Gastroesophageal sphincter (tissue), 4 donors: ENCODE measurements at places on chromosomes 2 and 18.

DNA sequence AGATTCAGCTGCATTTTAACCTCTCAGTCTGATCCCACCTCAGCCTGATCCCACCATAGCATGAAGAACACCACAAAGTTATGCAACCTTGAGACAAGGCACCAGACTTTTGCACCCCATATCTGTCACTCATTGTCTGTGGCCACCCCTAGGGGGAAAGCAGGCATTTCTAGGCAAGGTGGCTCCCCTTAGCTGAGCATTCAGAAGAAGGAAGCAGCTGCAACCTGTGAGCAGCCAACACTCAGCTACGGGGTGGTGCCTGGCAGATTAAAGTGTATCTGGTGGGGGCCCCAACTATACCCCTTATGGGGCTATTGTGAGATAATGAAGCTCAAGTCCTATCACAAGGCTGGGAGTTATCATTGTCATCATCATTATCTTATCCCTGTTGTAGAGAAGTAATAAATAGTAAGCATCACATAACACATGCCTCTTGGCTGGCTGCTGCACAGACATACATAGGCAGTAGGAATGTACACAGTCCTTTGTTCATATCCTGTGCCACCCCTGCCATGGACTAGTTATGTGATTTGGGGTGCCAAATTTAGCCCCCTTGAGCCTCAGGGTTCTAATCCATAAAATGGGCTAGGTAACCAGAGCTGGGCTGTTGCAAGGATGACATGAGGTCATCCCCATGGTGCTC, 20.6 kb upstream of the TMEM163 start:
- no peak for ATAC-seq

- ATAC-seq: no peak
Observed at GRCh38 chr2:241724259-241724974, 10.0 kb upstream of the D2HGDH start.

DNA sequence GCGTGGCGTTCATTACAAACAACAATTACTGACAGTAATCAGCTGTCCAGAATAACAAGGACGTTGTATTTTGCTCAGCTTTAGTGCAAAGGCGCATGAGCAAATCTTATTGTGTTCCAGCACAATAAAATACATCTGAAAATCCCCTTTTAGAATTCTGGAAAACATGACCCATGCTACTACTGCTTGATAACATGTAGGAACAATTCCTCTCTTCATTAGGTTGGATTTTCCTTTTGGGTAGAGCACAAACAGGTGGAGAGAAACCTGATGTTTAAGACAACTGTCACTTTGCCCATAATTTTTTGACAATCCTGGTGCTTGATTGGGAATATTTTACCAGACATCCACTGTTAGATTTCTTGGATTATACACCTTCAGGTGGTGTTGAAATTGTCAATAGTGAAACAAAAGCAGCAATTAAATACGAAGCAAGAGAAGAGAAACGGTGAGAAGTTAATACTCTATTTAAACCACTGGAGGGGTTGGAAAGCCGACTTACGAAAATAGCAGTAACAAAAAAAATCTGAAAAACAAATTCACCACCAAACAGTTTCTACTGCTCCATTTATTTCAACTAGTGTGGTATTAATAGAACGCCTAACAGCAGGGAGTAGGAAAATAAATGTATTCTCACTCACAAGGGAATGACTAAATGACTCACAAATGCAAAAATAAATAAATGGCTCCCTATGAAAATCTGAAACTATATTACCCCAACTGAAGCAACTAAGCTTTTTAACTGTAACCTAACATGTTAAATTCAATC, 102.7 kb downstream of the CPO start:
- no peak for ATAC-seq

- ATAC-seq: no peak
Observed at GRCh38 chr2:111983478-111984212, 71.4 kb upstream of the TMEM87B start.

- peak; percentile 6 for ATAC-seq
Observed at GRCh38 chr2:127122361-127123027, 15.5 kb upstream of the BIN1 start.

GRCh38 chr2:103153580-103154284, 391.9 kb downstream of the TMEM182 start:
- peak; percentile 7 for ATAC-seq

GRCh38 chr18:67582488-67582887, 66.0 kb upstream of the DSEL start:
- ATAC-seq: no peak

DNA sequence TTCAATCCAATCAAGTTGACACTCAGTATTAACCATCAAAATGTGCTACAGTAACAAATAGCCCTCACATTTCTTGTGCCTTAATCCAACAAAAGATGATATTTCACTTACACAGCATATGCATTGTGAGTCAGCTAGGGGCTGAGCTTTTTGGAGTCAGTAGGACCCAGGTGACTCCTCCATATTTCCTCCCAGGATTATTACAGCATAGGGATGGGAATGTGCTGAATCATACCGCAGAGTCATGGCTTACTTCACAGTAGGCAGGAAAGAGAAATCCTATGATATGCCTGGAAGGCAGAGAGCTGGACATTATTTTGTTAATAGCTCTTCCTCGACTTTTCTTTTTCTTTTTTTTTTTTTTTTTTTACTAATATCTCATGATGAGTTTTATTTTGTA, 153.3 kb downstream of the TMEM182 start:
- ATAC-seq: no peak

DNA sequence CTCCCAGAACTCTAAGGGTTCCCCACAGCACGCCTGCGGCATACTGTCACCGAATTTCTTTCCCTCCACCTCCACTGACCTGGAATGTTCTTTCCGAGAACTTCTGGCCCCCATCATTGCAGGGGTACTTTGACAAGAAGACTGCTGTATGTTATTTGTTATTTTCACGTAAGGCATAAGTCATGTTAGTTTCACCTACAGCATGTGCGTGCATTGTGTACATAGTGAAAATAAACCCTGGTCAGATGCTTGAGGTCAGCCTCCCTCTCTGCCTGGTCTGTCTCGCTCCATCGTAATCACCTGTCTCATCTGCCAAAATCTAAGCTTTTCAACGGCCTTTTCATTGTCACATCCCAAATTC, 4.1 kb downstream of the ABCG8 start:
- ATAC-seq: no peak

DNA sequence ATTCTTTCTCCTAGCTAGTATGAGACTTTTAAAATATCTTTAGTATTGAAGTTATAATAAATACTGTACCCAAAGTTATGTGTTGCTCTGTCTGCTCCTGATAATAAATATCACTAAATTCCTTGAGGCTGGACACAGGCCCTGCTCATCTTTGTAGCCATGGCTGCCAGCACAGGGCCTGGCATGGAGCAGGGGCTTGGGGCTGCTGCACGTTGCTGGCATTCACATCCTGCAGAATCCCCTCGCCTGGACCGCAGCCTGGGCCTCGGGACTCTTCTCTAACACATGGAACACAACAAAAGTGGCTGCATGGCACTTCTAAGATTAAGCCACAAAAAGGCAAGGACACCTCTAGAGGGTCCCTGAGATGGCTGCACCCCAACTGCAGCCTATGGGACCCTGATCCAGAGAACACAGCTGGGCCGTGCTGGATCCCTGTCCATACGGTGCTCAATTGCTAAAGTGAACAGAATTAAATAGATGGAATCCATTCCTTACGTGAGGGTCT, 477.5 kb upstream of the MYT1L start:
- no peak for ATAC-seq

DNA sequence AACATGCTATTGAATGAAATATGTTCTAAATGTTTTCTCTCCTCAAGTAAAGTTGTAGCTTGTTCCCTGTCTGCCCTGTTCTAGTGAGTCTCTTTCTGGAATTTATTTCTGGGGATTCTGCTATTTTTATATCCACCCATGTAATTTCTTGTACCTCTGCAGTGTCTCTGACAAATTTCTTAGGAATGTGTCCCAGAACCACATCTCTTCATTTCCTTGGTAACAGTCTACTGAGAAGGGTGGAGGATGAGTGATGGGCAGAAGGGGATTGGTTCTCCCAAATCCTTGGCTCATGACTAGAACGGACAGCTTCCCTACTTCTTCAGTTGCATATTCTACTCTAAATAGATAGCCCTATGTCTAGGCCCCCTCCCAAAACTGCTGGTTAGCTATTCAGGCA, 490.6 kb upstream of the LINC00305 start:
- ATAC-seq: no peak

DNA sequence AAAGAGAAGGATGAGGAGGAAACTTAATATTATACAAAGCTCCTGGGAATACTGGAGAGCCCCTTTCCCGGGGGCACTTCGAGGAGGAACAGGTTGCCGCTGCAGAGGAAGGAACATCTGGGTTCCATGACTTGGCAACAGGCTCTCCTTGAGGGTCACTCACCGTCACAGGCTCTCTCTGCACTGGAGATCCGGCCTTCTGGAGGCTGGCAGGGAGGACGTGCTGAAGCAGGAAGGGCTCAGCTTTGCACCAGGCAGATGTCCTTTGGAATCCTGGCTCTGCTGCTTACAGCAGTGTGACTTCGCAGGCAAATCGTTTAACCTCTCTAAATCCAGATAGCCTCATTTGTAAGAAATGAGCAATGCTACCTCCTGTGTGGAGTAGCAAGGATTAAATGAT, 2.9 kb upstream of the DPYSL5 start:
- ATAC-seq: no peak

- no peak for ATAC-seq
Observed at GRCh38 chr2:194870974-194871535, 786.0 kb upstream of the SLC39A10 start.

- ATAC-seq: no peak
Observed at GRCh38 chr18:419541-420175, 80.8 kb downstream of the COLEC12 start.

GRCh38 chr2:189618197-189618596, 37.6 kb upstream of the SLC40A1 start:
- ATAC-seq: no peak

- no peak for ATAC-seq
Observed at GRCh38 chr2:96826546-96827278, 10.6 kb downstream of the CNNM3 start.

GRCh38 chr2:231671270-231672050, 36.9 kb upstream of the PTMA start:
- no peak for ATAC-seq

- ATAC-seq: no peak
Observed at GRCh38 chr2:218218268-218219185, 1.5 kb downstream of the ARPC2 start.

- no peak for ATAC-seq
Observed at GRCh38 chr2:232857158-232857563, 12.9 kb upstream of the SNORC start.

GRCh38 chr18:904218-905090, at the start of gene ADCYAP1:
Gene ADCYAP1 (plus strand): TSS chr18:904871. CDS start chr18:905387, 516 bp downstream.
- ATAC-seq: no peak

DNA sequence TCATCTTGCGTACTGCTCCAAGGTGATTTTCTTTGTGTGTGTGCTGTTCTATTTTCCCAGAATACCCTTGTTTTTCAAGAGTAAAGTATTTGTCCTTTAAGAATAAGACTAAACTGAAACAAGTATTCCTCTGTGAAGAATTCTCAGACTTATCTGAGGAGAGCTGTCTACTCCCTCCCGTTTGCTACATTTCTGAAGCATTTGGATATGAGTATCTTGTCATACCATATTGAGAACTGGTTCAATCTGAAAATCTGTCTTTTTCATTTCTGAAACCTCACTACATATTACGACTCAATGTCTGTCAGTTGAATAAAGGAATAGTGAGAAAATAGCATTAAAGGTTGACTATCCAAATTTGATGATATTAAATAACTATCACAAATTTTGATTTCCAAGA, 159.4 kb downstream of the PMAIP1 start:
- no peak for ATAC-seq

DNA sequence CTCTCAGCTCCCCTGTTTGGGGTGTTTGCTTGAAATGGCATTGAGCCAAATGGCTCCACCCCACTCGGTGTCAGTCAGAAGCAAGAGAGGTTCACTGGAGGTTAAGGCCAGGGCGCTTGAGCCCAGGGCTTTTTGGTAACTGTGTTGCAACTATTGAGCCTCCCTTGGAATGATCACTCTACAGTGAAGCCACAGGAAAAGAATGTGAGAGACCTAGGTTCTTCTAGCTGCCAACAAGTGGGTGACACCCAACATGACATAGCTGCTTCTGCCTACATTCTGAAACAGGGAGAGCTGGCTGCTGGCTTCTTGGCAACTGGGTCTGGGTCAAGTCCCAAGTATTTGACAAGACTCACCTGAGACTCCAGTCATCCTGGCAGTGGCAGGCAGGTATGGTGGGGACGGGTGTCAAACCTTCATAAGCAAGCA, 7.1 kb upstream of the GRHL1 start:
- peak; percentile 56 for ATAC-seq

DNA sequence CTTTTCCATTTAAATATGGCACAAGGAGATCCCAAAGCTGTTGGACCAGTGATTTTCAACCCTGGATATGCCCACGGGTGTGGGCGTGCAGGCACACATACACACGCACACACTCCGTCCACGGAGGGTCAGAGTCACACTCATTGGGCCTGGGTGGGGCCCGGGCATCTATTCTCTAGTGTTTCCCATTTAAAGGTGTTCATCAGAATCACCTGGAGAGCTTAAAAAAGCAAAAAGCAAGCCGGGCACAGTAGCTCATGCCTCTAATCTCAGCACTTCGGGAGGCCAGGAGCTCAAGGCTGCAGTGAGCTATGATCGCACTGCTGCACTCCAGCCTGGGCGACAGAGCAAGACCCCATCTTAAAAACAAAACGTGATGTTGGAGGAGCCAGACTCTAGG, 329.0 kb downstream of the GBX2 start:
- no peak for ATAC-seq

GRCh38 chr2:159584796-159585195, 31.6 kb downstream of the BAZ2B start:
- no peak for ATAC-seq

- no peak for ATAC-seq
Observed at GRCh38 chr2:202278036-202278760, 12.6 kb downstream of the NOP58 start.

DNA sequence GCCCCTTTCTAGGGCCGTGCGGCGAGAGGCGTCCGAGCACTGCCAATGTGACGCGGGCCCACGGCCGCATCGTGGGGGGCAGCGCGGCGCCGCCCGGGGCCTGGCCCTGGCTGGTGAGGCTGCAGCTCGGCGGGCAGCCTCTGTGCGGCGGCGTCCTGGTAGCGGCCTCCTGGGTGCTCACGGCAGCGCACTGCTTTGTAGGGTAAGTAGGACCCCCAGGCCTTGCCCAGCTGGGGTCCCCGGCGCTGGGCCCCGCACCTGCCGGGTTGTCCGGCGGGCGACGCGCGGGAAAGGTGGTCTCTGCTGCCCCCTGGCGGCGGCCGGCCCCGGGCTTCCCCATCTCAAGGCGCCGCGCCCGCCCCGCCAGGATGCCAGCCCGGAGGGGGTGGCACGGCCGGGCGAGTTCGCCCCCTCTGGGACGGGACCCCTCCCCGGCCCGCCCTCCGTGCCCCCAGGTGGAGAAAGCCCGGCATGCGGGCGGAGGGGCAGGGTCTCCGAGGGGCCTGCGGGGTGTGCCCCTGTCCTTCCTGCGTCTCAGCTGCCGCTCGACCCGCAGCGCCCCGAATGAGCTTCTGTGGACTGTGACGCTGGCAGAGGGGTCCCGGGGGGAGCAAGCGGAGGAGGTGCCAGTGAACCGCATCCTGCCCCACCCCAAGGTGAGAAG, 1.9 kb downstream of the PRSS56 start:
- peak; percentile 65 for ATAC-seq
